ENCODE measurements at places on chromosomes 5 and 9.

DNA sequence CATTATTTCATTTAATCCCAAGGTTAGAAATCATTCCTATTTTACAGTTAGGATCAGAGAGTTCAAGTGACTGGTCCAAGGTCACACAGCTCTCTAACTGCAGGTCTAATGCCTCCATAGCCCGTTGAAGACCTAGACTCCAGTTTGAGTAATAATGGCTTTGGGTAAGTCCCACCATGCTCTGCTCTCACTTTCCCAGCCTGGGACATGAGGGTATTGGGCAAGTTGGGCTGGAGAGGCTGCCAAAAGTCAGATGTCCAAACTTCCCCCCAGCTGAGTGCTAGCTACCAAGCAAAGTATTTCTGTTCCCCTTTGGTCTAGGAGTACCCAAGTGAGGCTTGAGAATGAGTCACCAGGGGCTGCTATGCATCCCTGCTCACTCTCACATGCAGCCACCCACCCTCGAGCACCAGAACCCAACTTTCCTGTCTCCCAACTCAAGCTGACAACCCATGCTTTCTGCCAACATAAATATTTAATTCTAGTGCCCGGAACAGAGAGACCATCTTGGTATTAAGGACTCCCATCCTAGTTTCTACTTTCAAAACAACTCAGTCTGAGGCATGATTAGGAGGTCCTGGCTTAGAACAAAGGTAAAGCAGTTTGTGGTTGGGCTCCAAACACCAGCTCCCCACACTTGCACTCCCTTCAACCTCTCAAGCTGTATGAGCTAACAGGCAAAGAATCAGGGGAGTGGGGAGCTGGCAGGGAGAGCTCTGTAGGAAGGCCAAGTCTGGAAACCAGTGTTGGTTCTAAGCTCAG, 236.5 kb upstream of the TRIM32 start:
- DNase-seq: no peak

DNA sequence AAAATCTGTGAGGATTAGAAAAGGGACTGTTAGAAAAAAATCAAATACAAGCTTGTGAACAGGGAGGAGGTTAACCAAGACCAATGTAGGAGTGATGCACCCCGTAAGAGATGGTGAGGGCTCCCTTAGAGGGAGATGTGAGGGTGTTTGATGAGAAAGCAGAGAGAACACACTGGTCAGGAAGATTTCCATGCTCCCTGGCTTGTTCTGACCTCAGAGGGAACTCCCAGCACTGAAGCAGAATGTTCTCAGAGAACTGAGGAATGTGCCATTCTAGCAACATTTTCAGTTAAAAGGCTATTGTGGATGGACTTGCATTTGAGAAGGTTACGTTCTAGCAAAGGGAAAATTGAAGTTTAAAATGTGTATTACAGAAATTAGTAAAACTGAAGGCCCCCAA, 110.6 kb downstream of the HTR4 start:
- DNase-seq: no peak

GRCh38 chr5:122195802-122196394, 66.6 kb downstream of the ZNF474 start:
- no peak for DNase-seq

GRCh38 chr9:78325343-78325742, 28.4 kb downstream of the PSAT1 start:
- DNase-seq: peak; percentile 2

DNA sequence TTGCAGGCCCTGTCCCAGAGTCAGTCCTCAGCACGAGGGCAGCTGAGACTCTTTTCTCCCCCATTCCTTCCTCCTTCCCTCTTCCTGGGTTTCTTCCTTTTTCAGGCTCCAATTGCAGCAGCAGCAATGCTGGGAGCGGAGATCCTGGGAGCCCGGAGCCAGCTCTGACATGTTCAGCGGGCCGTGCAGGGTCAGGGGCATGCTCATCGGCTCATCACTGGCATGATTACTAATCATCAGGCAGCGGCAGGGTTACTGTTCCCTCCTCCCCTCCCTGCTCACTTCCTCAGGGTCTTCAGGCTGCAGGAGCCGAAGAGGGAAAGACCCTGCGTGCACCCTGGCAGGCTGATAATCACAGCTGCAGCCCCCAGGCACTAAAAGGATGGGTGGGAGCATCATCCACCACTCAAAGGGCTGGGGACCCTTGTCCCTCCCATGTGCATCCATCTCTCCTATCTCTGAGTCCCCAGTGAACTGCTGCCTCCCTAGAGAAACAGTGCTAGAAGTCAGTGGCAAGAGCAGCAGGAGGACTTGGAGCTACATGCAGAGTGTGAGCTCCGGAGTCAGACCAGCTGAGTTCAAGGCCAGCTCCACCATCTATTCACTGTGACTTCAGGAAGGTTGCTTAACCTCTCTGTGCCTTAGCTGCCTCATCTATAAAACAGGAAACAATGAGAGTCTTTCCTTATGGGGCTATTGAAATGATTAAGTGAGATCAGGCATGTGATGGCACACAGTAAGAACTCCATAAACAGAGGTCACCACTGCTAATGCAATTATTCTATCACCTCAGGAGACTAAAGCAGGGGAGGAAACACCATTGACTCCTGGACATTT, 7.8 kb upstream of the KCNIP1 start:
- no peak for DNase-seq

DNA sequence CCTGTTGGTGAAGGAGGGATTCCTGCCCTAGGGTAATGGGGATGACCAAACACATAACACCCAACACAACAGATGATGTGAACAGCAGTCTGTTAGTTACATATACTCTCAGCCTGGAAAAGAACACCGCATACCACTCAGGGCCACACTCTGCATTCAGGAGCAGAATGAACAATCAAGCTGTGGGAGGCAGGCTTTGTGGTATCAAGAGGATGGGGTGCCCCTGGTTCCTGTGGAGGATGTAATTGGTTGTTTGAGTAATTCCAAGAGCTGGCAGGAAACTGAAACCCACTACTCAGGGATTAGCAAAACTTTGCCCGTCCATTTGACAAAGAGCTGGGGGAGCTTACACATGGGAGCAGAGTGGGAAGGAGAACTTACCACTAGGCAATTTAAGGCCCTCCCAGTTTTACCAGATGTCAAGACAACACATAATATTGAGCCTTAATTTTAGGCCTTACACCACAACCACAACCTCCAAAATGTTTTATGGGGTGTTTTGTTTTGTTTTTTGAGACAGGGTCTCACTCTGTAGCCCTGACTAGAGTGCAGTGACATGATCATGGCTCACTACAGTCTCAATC, 15.6 kb upstream of the PRKAA1 start:
- no peak for DNase-seq

DNA sequence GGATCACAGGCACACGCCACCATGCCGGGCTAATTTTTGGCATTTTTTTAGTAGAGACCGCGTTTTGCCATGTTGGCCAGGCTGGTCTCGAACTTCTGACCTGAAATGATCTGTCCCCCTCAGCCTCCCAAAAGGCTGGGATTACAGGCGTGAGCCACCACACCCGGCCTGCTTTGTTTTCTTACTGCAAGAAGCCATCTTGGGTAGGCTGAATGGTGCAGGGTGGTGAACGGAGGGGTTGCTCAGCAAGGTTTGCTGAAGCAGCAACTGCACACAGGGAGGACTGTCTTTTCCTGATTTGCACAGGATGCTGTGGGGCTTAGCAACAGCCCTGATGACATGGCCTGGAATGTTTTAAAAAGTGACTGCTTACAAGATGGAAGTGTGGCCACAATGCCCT, 10.7 kb downstream of the ZNF354B start:
- DNase-seq: no peak

DNA sequence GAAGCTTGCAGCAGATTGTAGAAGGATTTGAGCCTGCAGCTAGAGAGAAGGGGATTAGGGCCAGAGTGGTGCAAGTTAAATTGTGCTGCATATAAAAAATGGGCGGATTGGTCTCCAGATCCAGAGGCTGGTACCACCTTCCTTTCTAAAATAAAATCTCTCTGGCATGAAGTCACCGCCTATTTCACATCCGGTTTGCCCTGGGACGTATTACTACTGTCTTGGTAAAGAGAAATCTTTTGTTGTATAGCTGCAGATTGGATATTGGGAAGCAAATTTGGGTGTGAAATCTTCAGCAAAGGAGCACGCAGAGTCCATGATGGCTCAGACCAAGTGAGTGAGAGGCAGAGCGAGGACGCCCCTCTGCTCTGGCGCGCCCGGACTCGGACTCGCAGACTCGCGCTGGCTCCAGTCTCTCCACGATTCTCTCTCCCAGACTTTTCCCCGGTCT, at the start of gene GABRA1:
TSS of gene GABRA1 (plus strand) at position 180 of the 451 bp plus-strand sequence. CDS start 2,691 bp downstream, outside the sequence.
- no peak for DNase-seq
